ENCODE measurements at places on chromosomes 4 and X. TPM values are rescaled to one million over a fixed set of nuclear protein-coding genes. Genes with fewer than 3 reads are reported as not detected.

Gene SLC25A53
- total RNA-seq: 12.1 TPM

Gene AGTR2
- total RNA-seq: 0.19 TPM

Gene GABRE
- total RNA-seq: 16.6 TPM

Gene STATH
- total RNA-seq: not detected

Gene MAGEB2
- 0.16 TPM for total RNA-seq

- peaks cover 7% of the 10 kb centered on the region for H3K4me1 ChIP-seq
- DNase-seq: peak; percentile 22
- no peak overlapping the region for H3K4me3 ChIP-seq
- peak overlapping the region; percentile 37 for H3K27ac ChIP-seq
- H3K27me3 ChIP-seq: no peaks in the 10 kb centered on the region
- H3K36me3 ChIP-seq: no peaks in the 10 kb centered on the region
Measured at GRCh38 chr4:139660568-139661043, 5.0 kb upstream of the MGST2 start.

GRCh38 chr4:41214136-41214824, at the start of gene APBB2:
APBB2 (minus strand) TSS chr4:41214542; CDS start chr4:41033254, 181,288 bp downstream.
- no peaks in the 10 kb centered on the region for H3K27me3 ChIP-seq
- peak within 1 kb of the TSS; percentile 90 for H3K4me3 ChIP-seq
- peaks cover 14% of the 10 kb centered on the region for H3K4me1 ChIP-seq
- peak within 1 kb of the TSS; percentile 72 for H3K27ac ChIP-seq

DNA sequence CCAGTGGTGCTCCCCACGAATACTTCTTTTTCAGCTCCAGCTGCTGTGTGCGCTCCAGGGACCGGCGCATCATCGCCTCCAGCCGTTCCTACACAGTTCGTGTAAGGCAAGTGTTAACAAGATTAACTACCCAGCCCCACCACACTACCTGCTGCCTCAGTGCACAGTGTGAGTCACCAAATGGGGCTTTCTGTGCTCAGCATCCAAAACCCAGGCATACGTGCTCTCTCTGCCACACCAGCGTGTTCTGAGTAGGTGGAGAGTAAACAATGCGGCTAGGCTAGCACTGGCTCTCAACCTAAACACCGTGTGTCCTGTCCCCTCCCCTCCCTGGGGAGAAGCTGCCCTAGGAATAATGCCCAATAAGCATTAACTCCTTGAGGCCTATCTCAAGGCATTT, 60.0 kb downstream of the MAP7D2 start:
- H3K36me3 ChIP-seq: no peaks in the 10 kb centered on the region
- no peak for DNase-seq
- H3K27me3 ChIP-seq: peaks cover 6% of the 10 kb centered on the region
- peaks cover 2% of the 10 kb centered on the region for H3K4me1 ChIP-seq

GRCh38 chrX:46713672-46714490, 45.0 kb downstream of the SLC9A7 start:
- no peaks in the 10 kb centered on the region for H3K27me3 ChIP-seq
- DNase-seq: no peak
- H3K27ac ChIP-seq: no peak overlapping the region
- H3K36me3 ChIP-seq: no peaks in the 10 kb centered on the region

GRCh38 chr4:6049985-6050384, 31.8 kb upstream of the C4orf50 start:
- H3K27me3 ChIP-seq: no peaks in the 10 kb centered on the region
- H3K27ac ChIP-seq: no peak overlapping the region
- no peak for DNase-seq
- H3K4me1 ChIP-seq: no peaks in the 10 kb centered on the region
- no peaks in the 10 kb centered on the region for H3K36me3 ChIP-seq

- no peaks in the 10 kb centered on the region for H3K36me3 ChIP-seq
- no peaks in the 10 kb centered on the region for H3K27me3 ChIP-seq
- no peak overlapping the region for H3K4me3 ChIP-seq
- H3K27ac ChIP-seq: no peak overlapping the region
Measured at GRCh38 chr4:103786014-103786413, 66.2 kb upstream of the TACR3 start.

DNA sequence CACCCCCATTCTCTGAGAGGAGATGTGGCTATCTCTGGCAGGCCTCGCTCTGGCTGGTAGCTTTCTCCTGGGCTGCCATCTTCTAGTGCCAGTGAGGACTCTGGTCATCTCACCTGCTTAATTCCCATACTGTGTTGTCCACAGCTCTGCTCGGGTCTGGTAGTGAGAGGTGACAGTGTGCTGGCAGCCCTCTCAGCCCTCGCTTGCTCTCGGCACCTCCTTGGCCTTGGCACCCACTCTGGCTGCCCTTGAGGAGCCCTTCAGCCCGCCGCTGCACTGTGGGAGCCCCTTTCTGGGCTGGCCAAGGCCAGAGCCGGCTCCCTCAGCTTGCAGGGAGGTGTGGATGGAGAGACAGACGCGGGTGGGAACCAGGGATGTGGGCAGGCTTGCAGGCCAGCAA, 52.7 kb downstream of the CPLX1 start:
- H3K4me1 ChIP-seq: peaks cover 22% of the 10 kb centered on the region
- no peak overlapping the region for H3K4me3 ChIP-seq
- peaks cover 4% of the 10 kb centered on the region for H3K36me3 ChIP-seq
- DNase-seq: no peak
- no peak overlapping the region for H3K27ac ChIP-seq

All from kidney (tissue), 22 donors.